Astrocyte of the cerebellum (primary cell): ENCODE measurements at places on chromosomes 13 and 19.
A peak's percentile ranks its signal among the peaks of the same experiment; 100 is the strongest.

GRCh38 chr19:35608251-35608650, 4.3 kb upstream of the HAUS5 start:
- DNase-seq, result no peak

DNA sequence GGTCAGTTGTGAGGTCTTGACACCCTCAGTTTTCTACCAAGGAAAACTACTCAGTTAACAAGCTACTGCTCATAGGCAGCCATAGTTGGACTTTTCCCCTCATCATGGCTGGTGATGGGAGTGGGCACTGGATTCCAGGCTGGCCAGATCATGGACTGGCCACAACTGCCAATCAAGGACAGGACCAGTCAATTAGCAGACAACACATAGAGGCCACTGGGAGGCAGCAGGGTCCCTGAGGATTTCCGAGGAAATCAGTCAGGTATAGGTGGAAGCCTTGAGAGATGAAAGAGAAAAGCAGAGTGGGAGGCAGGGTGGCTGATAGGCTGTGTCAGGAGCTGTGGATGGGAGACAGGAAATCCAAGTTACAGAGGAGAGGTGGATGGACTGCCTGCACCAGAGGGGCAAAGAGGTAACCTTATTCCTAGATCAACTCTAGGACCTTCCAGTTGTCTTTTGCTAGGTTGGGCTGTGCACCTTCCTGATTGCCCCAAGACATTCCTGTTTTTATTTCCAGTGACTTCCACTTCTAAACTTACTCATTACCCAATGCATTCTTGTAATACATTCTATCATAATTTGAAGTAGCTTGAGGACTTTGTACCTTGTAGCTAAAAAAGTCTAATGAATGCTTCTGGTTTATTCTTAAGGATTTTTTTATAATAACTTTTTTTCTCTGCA, 361.8 kb downstream of the KCNRG start:
- no peak for DNase-seq

DNA sequence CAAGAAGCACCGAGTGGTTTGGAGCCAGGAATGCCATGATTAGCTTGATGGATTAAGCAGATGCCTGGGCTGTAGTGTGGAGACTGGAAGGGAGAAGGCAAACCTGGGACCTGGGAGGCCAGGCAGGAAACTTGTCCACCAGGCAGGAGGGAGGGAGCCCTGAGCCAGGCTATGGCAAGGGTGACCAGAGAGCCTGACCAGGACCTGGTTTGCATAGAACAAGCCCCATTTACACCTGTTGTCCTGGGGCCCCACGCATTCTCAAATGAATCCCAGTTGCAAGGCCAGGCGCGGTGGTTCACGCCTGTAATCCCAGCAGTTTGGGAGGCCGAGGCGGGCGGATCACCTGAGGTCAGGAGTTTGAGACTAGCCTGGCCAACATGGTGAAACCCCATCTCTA, 50.2 kb upstream of the LATS2 start:
- no peak for DNase-seq

- peak; percentile 24 for DNase-seq
These were observed 9.2 kb downstream of the PGPEP1 start for GRCh38 chr19:18349524-18350128.

DNA sequence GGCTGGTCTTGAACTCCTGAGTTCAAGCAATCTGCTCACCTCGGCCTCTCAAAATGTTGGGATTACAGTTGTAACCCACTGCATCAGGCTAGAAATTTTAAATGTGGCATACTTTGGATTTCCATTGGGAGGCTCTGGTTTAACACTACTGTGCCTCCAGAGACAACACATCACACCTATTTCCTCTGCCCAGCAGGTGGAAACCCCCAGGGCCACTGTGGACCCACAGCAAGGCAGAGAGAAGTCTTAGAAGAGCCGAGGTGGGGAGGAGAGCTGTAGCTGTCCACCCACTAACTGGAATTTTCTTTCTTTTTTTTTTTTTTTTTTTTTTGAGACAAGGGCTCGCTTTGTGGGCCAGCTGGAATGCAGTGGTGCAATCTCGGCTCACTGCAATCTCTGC, 39.4 kb downstream of the IER2 start:
- no peak for DNase-seq

DNA sequence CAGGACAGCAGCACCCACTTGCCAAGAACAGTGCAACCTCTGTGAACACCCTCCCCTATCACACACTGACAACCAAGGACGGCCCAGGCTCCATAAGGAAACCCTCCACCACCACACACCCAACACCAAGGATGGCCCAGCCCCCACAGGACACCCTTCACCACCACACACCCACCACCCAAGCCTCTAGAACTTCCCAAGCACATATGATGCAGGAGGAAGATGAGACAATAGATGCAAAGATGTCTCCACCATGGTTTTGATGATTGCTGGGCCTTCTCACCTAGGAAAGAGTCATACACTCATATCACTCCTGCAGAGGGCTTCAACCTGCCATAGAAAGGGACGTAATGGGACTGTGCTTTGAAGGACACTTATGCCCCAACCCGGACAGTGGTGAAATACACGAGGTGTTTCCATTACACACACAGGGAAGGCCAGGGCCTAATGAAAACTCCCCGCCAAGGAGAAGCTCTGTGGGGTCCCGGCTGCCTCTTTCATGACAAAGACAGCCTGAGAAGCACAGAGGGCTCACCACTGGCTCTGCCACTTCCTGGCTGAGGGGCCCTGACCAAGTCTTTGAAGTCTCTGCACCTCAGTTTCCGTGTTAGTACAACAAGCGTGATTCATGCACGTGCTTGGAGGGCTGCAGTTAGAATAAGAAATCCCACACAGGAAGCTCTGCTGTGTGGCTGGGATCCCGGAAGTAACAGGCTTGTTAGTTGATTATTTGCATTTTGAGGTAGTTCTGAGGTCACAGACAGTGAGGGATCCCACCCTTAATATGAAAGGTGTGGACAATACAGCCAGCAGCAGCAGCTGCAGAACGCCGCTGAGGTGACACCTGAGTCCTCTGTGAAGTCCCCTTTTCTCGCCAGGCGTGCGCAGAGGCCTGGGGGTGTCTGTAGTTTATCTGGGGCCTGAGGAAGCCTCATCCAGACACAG, 61.9 kb upstream of the ATP12A start:
- no peak for DNase-seq

DNA sequence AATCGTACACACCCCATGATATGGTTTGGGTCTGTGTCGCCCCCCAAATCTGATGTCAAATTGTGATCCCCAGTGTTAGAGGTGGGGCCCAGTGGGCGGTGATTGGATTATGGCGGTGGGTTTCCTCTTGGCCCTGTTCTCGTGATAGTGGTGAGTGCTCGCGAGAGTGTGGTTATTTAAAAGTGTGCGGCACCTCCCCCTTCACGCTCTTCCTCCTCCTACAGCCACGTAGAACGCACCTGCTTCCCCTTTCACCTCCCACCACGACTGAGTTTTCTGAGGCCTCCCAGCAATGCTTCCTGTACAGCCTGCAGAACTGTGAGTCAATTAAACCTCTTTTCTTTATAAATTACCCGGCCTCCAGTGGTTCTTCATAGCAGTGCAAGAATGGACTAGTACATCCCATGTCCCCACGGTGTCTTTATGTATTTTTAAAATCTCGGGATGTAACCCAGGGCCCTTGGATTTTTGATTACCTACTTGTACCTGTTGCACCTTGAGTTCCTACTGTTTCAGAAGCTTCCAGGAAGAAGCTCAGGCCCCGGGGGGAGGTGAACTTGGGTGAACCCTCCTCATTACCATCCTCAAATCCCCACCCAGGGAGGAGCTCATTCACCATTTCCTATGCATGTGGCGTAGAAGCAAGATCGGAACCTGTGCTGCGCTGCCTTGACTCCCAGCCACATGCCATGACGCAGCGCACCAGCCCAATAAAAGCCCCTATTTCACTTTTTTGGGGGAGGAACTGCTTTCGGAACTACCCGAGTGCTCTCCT, 52.4 kb downstream of the TEX29 start:
- DNase-seq, result no peak

- DNase-seq, result peak; percentile 97
These were observed 67.1 kb downstream of the RASA3 start for GRCh38 chr13:114065141-114065925.

- peak; percentile 77 for DNase-seq
These were observed 9.1 kb downstream of the LYL1 start for GRCh38 chr19:13093407-13094105.

DNA sequence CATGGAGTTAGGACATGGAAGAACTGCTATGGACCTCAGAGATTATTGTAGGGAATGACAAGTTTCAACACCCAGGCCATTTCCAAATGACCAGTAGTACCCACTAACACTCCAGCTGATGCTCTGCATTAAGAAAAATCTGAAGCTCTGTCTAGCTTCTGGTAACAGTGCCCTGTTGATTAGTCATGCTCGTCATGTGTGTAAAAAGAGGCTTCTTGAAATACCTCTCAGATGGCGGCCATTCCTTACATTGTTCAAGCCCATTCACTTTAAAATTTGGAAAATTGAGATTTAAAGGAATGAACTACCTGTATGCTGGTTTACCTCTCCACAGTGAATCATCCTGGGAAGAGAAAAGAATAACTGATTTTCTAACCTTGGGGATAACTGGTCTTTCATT, 527.9 kb upstream of the ARGLU1 start:
- no peak for DNase-seq

GRCh38 chr19:45110851-45111266, 17.9 kb downstream of the PPP1R37 start:
- DNase-seq, result no peak

GRCh38 chr19:4717966-4718701, 5.5 kb downstream of the DPP9 start:
- no peak for DNase-seq

GRCh38 chr13:46687810-46688209, 109.2 kb downstream of the ESD start:
- DNase-seq, result peak; percentile 18

DNA sequence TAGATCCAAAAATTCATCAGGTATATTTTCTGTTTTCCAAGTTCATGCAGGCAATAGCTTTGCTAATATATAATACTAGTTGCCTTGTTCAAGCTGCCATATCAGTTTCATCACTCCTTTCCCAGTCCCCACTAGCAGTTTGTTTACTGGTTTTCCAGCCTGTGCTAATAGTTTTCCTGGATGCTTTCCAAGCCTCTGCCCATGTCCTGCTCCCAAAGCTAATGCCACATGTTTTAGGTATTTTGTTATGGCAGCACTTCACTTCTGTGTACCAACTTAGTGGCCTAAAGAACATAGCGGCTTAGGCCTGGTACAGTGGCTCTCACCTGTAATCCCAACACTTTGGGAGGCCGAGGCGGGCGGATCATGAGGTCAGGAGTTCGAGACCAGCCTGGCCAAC, 28.1 kb upstream of the ZNF527 start:
- no peak for DNase-seq

- no peak for DNase-seq
These were observed 145.2 kb upstream of the KLHL1 start for GRCh38 chr13:70253411-70253810.

DNA sequence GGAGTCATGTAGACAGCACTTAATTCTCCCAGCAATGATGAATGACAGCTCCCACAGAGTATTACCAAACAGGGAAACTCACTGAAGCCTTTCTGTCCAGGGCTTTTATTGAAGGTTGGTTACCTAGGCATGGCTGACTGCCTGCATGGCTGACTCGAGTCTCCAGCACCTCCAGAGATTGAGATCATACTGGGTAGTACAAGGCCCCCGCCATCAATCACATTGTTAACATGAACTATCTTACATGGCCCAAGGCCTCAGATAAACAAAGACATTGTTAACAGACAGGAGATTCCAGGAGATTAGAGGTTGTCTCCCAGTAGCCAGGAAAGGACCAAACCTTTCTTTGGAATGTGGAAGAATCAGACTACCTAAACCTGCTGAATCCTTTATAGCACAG, 128.3 kb upstream of the LSM14A start:
- no peak for DNase-seq

GRCh38 chr13:21813110-21813509, 142.2 kb downstream of the FGF9 start:
- no peak for DNase-seq

- no peak for DNase-seq
These were observed 14.6 kb upstream of the DIAPH3 start for GRCh38 chr13:60178327-60178726.

- DNase-seq, result no peak
These were observed 11.0 kb downstream of the TSHZ3 start for GRCh38 chr19:31338069-31338776.

- DNase-seq, result peak; percentile 47
These were observed 17.8 kb downstream of the HNRNPM start for GRCh38 chr19:8462571-8462970.

- DNase-seq, result no peak
These were observed 45.4 kb downstream of the ARHGEF18 start for GRCh38 chr19:7393939-7394730.

GRCh38 chr13:45331123-45331619, 9.8 kb downstream of the TPT1 start:
- no peak for DNase-seq

DNA sequence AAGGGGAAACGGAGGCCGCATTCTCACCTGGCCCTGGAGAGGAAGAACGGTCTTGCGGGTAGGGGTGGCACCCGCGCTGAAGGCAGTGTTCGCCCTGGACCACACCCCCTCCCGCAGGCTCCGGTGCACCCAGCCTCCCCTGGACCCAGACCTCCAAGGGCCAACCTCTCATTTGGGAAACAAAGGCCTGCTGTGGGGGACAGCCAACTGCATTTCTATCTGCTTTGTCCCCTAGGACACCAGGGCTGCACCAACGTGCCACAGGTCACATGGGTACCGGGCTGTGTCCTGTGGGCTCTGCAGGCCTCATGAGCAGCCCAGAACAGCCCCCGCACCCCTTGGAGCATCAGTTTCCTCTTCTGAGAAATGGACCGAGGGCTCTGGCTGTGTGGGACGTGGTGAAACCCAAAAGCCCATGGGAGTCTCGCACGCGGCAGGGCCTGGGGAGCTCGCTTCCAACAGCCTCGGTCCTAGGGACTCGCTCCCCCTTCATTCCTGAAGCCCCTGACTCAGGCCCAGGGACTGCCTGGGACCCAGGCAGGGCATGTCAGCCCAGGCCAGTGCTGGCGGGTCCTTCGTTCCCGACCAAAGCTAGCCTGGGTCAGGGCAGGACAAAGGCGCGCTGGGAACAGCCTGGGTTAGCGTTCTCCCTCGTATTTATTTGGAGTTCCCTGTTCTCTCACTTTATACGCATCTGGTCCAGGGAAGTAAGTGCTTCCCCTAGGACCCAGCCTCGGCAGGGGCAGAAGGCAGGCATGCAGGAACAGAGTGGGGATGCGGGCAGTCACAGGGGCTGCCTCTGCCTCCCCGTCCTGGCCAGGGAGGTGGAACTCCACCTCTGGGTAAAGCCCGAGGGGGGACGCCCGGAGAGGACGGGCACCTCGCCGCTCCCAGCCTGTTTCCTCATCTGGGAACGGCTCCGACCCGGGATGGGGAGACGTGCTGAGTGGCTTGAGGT, 4.6 kb downstream of the TCF3 start:
- no peak for DNase-seq

- DNase-seq, result no peak
These were observed 2.9 kb upstream of the ATP11A start for GRCh38 chr13:112686987-112687386.

DNA sequence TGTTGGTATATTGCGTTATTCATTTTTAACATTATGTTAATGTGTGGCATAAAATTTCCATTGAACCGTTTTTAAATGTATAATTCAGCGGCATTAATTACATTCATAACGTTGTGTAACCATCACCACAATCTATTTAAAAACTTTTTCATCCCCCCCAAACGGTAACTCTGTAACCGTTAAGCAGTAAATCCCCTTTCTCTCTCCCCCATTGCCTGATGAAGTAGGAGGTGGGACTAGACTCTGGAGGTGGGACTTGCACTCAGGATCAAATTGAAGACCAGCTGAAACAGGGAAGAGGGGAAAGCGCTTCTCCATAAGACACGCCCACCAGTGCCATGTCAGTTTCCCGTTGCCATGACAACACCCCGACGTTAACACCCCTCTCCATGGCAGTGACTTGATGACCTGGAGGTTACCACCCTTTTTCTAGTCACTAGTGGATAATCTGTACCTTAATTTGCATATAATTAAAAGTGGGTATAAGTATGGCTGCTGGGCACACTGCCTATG, 16.8 kb downstream of the CLEC11A start:
- DNase-seq, result no peak
